ENCODE measurements at places on chromosomes 12 and 14.

DNA sequence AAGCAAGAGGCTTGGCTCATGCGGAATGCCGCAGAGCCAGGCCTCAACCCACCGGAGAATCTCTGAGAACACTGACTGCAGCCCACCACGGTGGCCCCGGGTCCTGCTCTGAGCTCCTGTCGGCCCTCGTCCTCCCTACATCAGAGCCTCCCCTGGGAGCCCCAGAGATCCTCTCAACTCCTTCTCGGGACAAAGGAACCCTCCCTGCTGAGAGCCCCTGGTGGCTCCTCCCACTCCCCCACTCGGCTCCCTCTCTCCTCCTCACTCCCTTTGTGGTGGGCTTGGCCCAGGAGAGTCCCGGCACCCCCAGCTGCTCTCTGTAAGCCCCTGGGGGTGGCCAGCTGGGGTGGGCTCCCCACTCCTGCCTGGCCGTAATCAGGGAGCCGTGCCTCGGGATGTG, 11.1 kb upstream of the INF2 start:
- no peak for DNase-seq

DNA sequence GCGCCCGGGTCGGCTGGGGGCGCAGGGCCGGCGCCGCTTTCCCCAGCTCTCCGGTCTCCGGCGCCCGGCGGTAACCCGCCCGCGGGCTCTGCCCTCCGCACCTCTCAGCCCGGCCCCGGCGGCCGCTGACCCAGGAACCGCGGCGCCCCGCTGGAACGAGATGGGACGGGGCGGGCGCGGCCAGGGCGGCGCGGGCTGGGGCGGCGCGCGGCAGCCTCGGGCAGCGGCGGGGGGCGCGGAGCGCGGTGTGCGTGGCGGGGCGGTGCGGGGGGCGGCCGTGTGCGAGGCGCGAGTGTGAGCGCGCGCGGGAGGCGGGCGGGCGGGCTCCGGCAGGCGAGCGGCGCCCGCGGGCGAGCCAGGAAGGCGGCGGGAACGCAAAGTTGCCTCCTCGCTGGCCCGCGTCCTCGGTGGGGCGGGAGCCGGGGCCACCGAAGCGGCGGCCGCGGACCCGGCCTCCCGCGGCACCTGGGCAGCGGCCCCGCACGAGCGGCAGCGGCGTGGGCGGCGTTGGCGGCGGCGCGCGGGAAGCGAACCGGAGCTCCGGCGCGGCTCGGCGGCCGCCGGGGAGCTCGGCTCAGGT, 671 bp upstream of the DIO3 start:
- DNase-seq = no peak

DNA sequence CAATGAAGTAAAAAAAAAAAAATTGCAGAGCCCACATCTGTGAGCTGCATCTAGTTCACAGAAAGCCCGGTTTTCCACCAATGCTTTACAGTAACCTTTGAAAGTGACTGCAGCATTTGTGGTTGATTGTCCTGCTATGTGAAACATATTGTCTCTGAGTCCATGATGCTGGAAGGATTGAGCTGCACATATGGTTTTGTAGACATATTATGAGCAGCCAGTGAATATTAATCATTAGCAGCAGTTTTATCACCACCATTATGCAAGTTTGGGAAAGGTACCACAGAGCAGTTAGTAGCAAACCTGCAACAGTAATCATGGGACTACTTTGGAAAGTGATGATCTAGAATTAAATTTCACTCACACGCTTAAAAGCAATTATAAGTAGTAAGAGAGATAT, 151.5 kb upstream of the PRICKLE1 start:
- DNase-seq = no peak

DNA sequence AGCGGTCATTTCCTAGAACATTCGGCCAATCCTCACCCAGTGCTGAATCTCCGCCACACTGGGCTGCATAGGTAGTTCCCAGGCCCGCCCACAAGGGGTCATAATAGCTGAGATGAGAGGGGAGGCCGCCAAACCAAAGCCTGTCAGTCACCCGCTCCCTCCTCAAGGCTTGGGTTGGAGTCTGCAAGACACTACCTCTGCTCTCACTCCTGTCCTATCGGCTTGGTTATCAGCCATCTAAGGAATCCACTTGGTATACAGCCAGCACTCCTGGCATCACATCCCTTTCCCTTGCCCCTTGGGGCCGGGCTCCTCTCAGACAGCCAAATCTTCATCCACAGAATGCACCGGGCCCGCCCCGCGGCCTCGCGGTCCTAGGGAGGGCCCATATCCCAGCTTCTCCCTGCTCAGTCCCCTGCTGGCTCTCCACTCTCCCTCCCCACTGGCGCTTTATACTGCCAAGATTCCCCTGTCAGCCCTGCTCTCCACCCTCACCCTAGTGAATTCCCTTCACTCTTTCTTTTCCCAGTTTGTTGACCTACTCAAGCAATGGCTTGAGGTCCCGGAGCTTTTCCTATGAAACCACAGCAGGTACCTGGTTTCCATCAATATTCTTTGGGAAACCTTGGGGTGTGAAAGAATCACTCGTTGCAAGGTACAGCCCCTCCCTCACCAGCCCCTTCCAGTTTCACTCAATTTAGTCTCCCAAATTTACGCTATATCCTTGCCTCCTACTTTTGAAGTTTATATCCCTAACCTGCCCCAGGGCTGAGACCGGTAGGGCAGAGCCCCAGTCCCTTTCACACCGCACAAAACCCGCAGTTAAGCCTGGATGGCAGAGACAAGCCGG, 1.4 kb downstream of the IFFO1 start:
- DNase-seq = no peak

DNA sequence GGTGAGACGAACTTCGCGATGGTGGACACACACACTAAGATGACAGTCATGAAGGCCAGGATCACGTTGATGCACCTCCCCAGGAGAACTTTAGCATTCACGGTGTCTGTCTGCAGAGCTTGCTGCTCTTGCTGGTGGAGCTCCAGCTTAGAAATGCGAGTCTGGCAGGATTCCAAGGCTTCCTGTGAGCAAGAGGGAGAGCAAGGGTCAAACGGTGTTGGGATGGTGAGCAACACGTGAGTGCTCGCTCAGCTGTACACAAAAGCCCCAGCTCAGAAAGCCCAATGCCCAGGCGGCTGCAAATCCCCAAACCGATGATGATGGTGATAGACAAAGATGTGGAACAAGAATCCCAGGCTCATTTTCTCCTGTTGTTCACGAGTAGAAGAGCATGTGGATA, 78.8 kb downstream of the TMCC3 start:
- no peak for DNase-seq

- no peak for DNase-seq
Observed at GRCh38 chr12:104462931-104463339, 6.2 kb downstream of the CHST11 start.

DNA sequence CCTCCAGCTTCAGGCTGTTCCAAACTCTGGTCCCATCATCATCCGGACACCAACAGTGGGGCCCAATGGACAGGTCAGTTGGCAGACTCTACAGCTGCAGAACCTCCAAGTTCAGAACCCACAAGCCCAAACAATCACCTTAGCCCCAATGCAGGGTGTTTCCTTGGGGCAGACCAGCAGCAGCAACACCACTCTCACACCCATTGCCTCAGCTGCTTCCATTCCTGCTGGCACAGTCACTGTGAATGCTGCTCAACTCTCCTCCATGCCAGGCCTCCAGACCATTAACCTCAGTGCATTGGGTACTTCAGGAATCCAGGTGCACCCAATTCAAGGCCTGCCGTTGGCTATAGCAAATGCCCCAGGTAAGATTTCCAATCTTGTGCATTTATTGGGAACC, 3.3 kb downstream of the SP1 start:
- DNase-seq = no peak

DNA sequence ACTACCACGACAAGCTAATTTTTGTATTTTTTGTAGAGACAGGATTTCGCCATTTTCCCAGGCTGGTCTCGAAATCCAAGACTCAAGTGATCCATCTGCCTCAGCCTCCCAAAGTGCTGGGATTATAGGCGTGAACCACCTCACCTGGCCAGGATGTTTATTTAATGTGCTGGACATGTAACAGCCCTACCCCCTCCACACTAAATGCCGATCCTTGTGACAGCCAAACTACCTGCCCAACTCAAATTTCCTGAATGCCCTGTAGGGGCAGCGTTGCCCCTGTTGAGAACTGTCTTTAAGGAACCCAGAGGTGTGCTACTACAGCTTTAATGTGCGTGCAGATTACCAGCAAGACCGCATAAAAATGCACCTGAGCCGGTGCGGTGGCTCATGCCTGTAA, 48.1 kb downstream of the KCNK13 start:
- no peak for DNase-seq

DNA sequence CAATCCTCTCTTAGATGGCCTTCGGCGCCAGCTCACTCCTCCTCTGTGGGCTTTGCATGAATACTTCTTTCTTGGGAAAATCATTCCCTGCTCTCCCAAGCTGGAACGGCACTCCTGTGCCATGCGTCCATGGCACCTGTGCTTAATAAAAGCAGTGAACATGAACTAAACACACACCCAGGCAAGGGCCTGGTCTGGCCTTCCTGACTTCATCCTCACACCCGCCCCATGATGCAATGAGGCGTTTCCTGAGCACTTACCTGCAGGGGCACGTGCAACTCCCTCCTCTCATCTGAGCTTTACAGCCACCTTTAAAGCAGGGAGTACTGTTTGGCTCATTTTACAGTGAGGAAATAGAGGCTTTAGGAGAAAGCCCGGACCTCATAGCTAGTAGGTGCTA, 219.8 kb downstream of the SLC41A2 start:
- no peak for DNase-seq

DNA sequence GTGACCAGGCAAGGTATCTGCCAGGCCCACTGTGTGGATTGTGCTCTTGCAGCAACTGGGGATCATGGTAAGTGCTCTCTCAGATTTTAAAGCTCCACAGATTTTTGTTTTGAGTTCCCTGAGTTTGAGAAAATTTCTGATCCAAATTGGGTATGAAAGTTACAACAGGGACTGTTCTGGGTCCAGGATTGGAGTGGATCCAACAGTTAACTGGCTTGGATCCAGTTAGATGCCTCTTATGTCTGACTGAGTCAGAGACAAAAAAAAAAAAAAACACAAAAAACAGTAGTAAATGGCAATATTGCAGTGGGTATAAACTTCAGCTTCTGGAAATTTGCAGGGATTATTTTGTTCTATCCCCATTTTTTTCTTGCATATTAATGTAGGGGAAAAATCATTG, 598.8 kb downstream of the C12orf50 start:
- no peak for DNase-seq

DNA sequence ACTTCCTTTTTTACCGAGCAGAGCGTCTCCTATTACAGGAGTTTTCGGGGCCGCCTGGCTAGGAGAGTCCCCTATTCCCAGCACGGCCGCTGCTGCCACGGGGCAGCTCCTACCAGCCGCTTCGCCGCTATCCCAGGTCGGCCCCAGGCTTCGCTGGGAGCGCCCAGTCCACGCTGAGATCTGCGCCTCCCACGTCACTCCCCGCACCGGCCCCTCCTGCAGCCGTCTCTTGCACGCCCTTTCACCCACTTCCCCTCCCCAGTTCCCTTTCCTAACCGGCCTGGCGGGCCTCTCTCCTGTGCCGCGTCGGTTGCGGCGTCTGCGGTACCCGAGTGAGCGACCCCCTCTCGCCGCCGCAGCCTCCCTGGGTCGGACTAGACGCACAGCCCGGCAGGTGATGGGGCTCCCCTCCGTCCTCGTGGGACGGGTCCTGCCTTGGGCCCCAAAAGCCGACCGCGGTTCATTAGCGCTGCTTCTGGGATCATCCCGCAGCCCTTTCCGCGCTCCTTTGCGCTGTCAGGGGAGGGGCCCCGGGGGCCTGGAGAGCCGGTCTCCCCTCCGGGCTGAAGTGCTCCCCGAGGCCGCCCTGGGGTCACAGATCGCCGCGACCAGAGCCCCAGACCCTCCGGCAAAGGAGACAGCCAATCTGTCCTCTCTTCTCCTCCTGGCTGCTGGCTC, 1318.4 kb downstream of the TMEM121 start:
- DNase-seq = peak; percentile 47
